Uterus (tissue), 4 donors: ENCODE measurements at places on chromosomes 1 and 21. TPM values are rescaled to one million over a fixed set of nuclear protein-coding genes. Genes with fewer than 3 reads are reported as not detected.

- no peak for DNase-seq
Measured at GRCh38 chr1:18278946-18279345, 171.3 kb downstream of the IGSF21 start.

- peak; percentile 81 for DNase-seq
Measured at GRCh38 chr21:45975020-45975666, 6.4 kb upstream of the COL6A1 start.

DNA sequence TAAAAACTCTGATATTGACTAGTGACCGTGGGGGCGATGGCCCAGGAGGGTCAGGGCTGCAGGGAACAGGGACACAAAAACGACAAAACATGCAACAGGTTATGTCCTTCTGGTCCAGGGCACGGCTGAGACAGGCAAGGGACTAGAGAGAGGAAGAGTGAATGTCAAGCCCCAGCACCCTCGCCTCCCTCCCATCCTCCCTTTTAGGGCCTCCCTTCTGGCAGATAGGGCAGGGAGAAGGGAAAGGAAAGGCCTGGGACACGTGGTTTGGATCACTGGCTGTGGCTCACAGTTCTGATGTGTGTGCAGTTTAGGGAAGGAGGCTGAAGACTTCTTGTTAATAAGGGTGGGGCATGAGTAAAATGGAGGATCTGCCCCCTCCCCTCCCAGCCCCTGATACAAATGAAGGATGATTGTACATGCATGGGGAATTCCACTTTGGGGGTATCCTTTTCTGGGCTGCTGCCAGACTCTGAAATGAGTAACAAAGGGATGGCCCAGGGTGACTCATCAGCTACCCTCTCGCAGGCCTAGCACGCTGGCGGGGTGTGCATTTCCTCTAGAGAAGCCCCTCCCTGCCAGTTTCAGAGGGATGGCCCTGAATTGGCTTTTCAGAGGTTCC lies 14.2 kb downstream of the CAPN2 start:
- DNase-seq, result peak; percentile 82

- no peak for DNase-seq
Measured at GRCh38 chr1:45892068-45892785, 88.8 kb downstream of the MAST2 start.

- DNase-seq, result no peak
Measured at GRCh38 chr1:109252893-109253802, 3.8 kb downstream of the CELSR2 start.

DNA sequence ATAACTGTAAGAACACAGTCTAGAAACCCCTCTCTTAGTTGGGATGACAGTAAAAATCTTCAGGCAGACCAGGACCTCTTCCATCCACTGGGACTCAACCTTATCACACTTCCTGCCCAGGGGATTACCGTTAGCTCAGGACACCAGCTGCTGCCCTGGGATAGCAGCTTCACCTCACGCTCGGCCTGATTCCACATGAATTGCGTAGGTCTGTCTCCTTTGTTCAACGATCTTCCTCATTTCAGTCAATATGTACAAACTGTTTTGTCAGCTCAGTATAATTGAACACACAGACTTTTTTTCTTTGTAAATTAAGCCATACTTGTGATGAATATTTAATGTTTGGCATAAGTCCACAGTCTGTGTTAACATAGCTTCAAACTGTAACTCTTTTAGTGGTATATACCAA lies 290.4 kb downstream of the GRIK1 start:
- no peak for DNase-seq

- no peak for DNase-seq
Measured at GRCh38 chr1:160844447-160845232, 18.0 kb downstream of the CD244 start.

- DNase-seq, result no peak
Measured at GRCh38 chr1:46236882-46237281, 10.7 kb upstream of the RAD54L start.

- no peak for DNase-seq
Measured at GRCh38 chr1:26828411-26828991, 2.0 kb downstream of the ZDHHC18 start.

DNA sequence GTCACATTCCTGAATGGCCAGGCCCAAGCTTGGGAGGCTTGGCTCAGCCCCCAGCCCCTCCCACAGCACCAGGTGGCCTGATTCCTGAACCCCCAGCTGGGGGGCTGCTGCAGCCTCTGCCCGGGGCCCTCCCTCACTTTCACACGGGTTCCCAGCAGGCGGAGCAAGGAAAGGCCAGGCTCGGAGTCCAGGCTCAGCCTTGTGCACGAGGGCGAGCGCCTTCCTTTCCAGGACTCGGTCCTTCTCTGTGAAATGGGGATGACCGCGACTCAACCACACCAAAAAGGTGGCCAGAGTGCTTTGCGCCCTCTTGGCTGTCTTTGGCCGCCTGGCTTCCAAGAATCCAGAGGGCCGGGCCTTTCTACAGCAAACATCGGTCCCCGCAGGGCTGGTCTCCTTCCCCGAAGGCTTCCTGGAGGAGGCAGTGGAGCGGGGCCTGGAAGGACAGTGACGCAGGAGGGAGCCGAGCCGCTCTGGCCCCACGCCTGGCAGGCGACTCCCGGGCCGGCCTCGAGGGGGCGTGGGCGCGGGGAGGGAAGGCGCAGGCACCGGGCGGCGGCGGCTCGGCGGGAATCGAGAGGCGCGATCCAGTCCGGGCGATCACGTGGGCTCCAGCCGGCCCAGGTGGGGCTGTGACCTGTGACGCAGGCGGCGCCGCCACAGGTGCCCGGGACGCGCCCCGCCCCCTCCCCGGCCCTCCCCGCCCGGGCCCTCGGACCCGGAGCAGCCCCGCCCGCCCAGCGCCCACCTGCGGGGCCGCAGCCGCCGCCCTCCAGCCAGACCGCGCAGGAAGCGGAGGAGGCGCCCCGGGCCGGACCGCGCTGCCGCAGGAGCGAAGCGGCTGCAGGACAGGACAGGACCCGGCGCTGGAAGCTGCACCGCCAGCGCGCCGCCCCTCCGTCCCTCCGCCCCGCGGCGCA lies at the start of gene ARHGEF16:
TSS of gene ARHGEF16 (plus strand) at position 775 of the 920 bp plus-strand sequence. CDS start 8,420 bp downstream, outside the sequence.
- no peak for DNase-seq

DNA sequence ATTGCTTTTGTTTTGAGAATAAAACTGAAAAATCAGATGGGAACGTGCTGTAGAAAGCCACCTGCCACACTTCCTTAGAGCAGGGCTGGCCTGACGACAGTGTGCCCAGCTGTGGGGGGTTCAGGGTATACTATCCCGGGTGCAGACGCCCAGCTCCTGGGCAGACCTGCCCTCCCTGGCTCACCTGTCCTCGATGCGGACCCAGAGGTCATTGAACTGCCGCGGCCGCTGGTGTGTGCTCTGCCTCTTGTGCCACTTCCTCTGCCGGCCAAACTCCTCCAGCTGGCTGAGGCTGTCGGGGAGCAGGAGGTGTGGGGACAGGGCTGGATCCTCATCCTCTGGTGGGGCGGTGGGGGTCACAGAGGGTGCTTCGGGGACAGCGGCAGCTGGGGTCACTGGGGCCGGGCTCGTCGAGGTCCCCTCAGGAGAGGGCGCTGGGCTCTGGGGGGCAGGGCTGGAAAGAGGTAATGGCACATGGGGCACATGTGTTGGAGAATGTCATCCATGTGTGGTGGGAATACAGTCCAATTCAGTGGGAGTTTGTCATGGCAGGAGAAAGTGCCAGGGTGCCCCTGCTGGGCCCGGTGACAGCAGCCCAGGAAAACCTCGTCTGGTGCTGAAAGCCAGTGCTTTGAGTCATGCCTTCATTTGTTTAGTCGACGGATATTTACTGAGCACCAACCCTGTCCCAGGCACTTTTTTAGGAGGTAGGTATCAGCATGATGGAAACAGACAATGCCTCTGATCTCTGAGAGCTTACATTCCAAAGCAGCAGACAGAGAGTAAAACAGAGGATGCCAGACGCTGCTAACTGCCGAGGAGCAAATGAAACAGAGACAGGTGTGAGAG lies 222.0 kb downstream of the TRABD2B start:
- DNase-seq, result no peak

GRCh38 chr1:201026234-201026633 lies 2.7 kb upstream of the KIF21B start:
- no peak for DNase-seq

- no peak for DNase-seq
Measured at GRCh38 chr1:175597205-175597604, 146.2 kb downstream of the TNR start.

- no peak for DNase-seq
Measured at GRCh38 chr1:19165501-19165900, 44.6 kb downstream of the UBR4 start.

- peak; percentile 40 for DNase-seq
Measured at GRCh38 chr1:229999004-229999670, 67.9 kb upstream of the GALNT2 start.

- DNase-seq, result peak; percentile 78
Measured at GRCh38 chr1:153985341-153985912, 712 bp downstream of the RAB13 start.

- no peak for DNase-seq
Measured at GRCh38 chr21:32537569-32537881, 47.8 kb downstream of the TCP10L start.

- no peak for DNase-seq
Measured at GRCh38 chr1:26220199-26220912, 13.6 kb upstream of the CEP85 start.

DNA sequence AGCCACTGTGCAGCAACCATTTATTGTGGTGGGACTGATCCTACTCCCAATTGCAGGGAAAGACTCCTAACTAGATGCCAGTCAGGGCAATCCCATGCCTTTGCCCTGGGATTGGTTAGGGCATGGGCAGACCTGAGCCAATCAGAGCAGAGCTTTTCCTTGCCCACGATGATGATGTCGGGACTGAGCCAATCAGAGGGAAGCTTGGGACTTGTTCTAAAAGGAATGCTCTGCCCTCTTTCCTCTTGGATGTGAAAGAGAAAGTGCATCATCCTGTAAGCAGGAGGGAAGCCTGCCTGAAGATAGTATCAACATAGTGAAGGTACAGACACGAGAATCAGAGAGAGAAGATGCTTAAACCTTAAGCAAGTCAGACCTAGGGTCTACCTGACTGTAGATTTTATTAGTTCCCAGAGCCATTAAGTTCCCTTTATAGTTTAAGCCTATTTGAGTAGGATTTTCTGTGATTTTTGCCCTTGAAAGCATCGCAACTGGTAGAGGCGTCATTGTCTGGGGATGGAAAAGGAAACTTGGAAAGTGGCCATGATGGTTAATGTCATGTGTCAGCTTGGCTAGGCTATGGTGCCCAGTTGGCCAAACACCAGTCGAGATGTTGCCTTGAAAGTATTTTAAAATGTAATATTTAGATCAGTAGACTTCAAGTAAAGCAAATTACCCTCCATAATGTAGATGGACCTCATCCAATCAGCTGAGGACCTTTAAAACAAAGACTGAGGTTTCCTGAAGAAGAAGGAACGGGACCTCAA lies 19.9 kb downstream of the IRF2BP2 start:
- no peak for DNase-seq

DNA sequence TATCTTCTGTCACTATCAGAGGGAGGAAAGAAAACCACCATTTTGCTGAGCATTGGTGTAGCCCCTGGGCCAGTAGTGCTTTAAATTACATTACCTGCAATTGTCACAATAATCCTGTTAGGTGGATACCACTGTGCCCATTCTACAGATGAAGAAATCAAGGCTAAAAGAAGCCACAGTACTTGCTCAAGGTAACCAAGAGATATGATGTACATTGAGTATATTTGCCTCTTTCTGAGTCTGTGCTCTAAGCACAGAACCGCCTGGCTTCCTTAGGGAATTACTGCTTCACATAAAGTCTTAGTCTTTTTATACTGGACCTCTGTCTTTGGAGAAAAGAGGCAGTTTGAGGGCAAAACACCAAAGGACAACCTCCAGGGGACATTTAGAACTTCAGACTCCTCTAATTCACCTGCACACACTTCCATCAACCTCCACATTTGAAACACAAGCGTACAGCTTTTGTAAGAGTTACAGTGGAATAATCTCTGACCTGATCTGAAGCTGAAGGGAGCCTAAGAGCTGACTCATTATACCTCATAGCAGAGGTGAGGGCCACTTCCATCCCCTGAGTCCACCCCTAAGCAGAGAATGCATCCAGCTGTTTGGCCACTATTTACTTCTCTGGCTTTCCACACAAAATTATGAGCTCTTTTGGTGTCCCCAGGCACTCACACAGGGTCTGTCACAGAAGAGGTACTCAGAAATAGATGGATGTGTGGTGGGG lies 61.8 kb downstream of the PLPP3 start:
- DNase-seq, result no peak

DNA sequence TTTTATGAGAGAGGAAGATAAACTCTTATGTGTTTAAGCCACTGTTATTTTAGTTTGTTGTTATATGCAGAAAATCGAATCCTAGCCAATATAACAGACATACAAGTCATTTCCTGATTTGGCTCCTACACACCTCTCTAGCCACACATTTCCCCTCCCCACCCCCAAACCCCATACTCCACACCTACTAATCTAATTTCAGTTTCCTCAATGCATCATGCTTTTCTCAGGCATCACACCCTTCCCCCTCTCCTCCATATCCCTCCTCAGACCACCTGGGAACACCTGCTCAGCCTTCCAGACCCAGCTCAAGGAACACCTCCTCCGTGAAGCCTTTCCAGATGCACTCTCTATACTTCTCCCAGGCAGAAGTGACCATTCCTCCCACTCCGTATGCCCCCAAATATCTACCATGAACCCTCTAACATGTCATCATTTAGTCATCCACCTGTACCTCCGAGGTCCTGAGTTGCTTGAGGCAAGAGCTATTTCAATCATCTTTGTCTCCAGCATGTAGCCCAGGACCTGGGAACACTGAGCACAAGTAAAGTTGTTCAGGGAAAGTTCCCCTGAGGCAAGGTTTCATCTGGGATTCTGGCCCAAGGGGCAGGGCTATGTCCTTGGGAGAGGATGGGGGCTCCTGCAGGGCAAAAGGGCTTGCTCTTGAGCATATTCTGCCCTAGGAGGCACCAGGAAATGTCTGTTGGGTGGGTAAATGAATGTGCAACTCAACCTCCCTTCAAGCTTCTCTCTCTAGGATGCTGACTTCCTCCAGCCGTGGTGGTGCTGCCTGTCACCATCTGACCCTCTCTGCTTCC lies 126.8 kb downstream of the HIVEP3 start:
- no peak for DNase-seq

The CSF1 gene
- total RNA-seq, result 48.2 TPM

The MARK1 gene
- 8.6 TPM for total RNA-seq

The PCP4 gene
- total RNA-seq, result 32.4 TPM

The SERPINC1 gene
- total RNA-seq, result 1.0 TPM

The CYP4Z1 gene
- total RNA-seq, result 0.82 TPM

The TMEM61 gene
- total RNA-seq, result not detected

The CFAP141 gene
- total RNA-seq, result not detected

The DCLRE1B gene
- total RNA-seq, result 7.2 TPM

The DNAJC6 gene
- 3.1 TPM for total RNA-seq

The AMY1C gene
- not detected for total RNA-seq

The KRTAP7-1 gene
- total RNA-seq, result not detected

The SPATA1 gene
- not detected for total RNA-seq

The IFNGR2 gene
- 63.0 TPM for total RNA-seq

The CCDC24 gene
- 7.0 TPM for total RNA-seq

The FNDC10 gene
- 0.48 TPM for total RNA-seq
